ENCODE measurements at places on chromosomes 1 and 21. TPM values are rescaled to one million over a fixed set of nuclear protein-coding genes. Genes with fewer than 3 reads are reported as not detected.

The GBP6 gene
- not detected for total RNA-seq

The SEMA4A gene
- 1.4 TPM for total RNA-seq

The RGL1 gene
- total RNA-seq: 55.1 TPM

The NCAM2 gene
- total RNA-seq: 5.9 TPM

The SRGAP2 gene
- total RNA-seq: 67.8 TPM

The RGS1 gene
- total RNA-seq: not detected

The OLIG2 gene
- total RNA-seq: not detected

The RNU1-2 gene
- 2,882 TPM for total RNA-seq

The LRRC38 gene
- not detected for total RNA-seq

The ZBTB40 gene
- 10.0 TPM for total RNA-seq

The AQP10 gene
- total RNA-seq: not detected

The CELA2A gene
- total RNA-seq: not detected

The PARS2 gene
- 3.8 TPM for total RNA-seq

The SLC44A5 gene
- not detected for total RNA-seq

The DNAJC6 gene
- 0.72 TPM for total RNA-seq

The NFYC gene
- total RNA-seq: 23.1 TPM

The A3GALT2 gene
- not detected for total RNA-seq

The CTBS gene
- total RNA-seq: 14.5 TPM

The TDRD5 gene
- total RNA-seq: not detected
